Omental fat pad (tissue), 4 donors: ENCODE measurements at places on chromosomes 2 and 18. TPM values are rescaled to one million over a fixed set of nuclear protein-coding genes. Genes with fewer than 3 reads are reported as not detected.

Gene PRKAG3
- total RNA-seq, result not detected

Gene SRD5A2
- total RNA-seq, result not detected

Gene CLIP4
- 45.4 TPM for total RNA-seq

Gene FAM237A
- total RNA-seq, result not detected

Gene SIX3
- not detected for total RNA-seq

Gene FBLN7
- total RNA-seq, result 7.9 TPM

Gene POTEI
- total RNA-seq, result 0.13 TPM

Gene NAT8
- total RNA-seq, result not detected

Gene CNTNAP5
- total RNA-seq, result not detected

Gene FBXO48
- total RNA-seq, result 1.3 TPM

Gene FAM124B
- 5.1 TPM for total RNA-seq

Gene OTX1
- total RNA-seq, result not detected

Gene UGT1A3
- not detected for total RNA-seq

Gene PCARE
- not detected for total RNA-seq

Gene FAHD2B
- 11.5 TPM for total RNA-seq

Gene CRYGC
- total RNA-seq, result not detected

Gene SERTAD2
- total RNA-seq, result 42.2 TPM

Gene MARCHF4
- total RNA-seq, result not detected

Gene MYO7B
- total RNA-seq, result 1.3 TPM

Gene HTRA2
- 39.2 TPM for total RNA-seq
